ENCODE measurements at places on chromosomes 11 and 22.

DNA sequence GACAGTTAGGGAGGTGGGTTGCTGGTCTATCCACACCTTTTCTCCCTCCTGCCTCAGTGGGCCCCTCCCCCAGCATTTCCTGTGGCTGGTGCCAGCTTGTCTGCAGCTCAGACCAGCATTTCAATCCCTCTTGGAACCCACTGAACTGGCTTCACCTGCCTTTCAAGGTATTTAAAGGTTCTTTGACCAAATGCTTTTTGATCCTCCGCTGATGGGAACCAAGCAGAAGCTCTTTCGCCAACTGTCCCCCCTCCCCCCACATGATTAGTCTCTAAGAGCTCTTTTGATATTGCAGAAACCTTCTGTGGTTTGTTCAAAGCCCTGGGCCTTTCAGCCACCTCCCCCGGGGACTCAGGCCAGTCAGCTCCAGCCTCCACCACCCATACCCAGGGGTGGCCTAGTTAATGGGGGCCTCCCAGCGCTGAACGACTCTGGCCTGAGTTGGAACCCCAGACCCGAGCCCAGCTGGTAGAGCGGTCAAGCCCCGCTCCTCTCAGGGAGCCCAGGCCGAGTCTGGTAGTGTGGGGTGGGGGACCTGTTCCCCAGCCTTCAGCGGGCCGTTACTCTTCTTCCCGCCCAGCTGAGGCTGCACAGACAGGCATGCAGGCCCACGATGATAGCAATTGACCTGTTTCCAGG, 6.0 kb upstream of the SYT7 start:
- DNase-seq, result no peak

GRCh38 chr11:78744202-78744601, 169.5 kb upstream of the NARS2 start:
- no peak for DNase-seq

DNA sequence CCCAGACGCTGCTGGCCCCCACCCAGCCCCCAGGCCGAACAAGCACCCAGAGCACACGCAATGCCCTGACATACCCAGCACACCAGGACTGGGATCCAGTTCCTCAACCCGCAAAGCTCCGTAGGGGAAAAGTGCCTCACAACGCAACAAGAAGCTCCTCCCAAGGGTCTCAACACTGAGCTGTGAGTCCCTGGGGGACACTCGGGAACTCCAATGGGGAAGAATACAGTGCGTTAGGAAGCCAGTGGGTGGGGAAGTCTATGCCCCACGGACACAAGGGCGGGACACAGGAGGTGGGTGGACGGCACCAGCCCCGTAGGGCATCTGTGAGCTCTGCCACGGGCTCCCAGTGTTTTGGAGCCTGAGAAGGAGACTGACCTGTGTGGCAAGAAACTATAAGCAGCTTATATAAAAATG, 1.6 kb downstream of the DEAF1 start:
- DNase-seq, result no peak

DNA sequence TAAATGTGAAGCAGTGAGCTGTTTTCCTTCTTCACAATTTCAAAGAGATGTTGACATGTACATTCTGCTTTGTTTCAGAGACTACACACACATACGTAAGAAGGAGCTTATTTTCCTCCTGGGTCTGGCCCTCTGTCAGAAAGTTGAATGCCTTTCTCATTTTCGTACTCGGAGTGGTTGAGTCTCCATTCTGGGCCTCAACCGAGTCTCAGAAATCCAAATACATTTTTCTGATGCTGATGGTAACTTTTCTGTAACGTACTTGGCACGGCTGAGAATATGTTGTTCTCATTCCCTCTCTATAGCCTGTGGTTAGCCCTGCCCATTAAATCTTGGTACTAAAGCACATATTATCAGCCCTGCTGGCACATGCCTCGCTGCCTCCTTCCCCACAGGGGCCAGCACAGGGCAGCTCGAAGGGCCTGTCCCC, 25.3 kb downstream of the PARVA start:
- no peak for DNase-seq

DNA sequence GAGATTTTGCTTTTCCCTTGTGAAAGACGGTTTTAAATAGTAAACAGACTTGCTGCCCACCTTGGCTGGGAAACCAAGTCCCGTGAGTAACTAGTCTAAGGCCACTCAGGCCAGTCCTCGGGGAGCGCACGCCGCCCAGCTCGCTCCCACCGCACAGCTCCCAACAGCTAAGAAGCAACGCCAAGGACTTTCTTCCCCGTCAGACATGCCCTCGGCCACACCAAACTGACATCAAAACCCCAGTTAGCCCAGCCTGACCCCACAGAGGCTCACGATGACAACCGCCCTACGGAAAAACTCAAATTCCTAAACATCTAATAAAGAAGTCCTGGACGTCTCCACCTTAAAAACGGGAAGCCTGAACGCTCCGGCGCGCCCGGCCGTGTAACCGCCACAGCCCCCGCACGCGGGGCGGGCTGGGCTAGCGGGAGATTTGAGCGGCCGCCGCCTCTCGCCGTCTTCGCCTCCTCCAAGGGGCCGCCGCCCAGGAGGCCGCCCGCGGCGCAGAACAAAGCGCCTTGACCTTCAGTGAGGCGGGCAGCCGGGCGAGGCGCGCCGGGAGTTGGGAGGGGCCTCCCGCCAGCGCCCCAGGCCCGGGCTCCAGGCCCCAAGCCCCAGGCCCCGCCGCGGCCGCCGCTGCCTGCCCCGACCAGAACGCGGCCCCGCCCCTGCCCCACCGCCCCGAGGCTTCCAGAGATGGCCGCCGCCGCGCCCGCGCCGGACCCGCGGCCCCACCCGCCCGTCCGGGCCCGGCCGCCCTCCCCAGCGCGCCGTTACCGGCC, 486 bp downstream of the NAP1L4 start:
- no peak for DNase-seq

DNA sequence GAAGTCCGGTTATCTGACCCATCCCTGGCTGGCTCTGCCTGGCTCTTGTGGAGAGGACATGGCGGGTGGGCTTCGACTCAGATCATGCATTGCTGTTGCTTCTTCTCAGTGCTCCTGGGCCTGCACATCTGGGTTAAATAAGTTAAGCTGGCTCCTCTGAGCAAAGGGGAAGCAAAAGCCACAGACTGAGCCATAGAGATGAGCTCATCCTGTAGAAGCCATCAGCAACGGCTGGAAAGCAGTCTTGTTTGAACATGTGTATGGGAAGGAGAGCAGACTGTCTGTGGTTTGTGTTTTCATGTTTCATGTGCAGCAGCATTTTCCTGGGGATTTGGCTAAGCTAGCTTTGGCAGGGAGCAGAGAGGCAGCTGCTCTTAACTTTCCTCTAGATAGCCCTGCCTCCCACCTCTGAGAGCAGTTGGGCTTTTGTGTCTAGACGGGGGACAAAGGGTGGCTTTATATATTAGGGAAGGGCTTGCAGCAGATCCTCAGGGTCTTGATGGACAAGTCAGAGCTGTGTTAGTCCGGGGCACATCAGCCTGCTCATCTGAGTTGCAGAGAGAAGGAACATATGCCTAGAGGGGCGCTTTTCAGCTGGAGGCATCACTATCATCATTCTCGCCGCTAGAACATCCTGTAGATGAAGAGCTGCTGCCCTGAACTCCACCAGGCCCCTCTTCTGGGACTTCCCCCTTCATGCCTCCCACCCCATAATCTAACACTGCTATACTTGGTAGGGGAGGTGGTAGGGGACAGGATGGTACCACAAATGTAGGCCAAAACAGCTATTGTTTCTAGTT, 14.9 kb downstream of the DCPS start:
- no peak for DNase-seq

GRCh38 chr22:49951678-49951985, 8.9 kb upstream of the PIM3 start:
- no peak for DNase-seq
